ENCODE measurements at places on chromosomes 12 and 14.

GRCh38 chr14:75456069-75456996 is 28.5 kb downstream of the JDP2 start:
- DNase-seq: no peak

DNA sequence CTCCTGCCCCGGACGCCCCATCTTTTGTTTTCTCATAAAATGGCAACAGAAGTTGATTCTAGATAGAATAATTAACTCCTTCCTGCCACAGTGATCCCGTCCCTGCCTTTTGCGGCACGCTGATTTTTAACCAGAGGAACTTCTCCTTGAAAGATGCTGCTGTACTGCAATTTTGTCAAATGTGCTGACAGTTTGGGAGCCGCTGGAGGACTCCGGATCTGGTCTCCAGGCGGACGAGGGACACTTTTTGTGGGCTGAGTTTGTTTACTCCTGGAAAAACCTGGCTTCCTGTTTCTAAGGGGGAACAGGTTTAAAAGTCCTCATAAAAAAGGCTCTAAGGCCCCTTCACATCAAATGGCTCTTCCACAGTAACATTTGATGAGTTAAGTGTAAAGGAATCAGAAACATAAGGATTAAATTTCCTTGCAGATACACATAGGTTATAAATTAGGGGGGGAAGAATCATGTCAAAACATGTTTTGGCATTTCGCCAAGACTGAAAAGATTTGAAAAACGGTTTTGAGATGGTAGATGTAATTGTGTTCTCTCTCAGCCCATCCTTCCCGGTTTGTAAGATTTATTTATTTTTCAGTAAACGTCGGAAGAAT is 15.5 kb downstream of the FZD10 start:
- DNase-seq: no peak

DNA sequence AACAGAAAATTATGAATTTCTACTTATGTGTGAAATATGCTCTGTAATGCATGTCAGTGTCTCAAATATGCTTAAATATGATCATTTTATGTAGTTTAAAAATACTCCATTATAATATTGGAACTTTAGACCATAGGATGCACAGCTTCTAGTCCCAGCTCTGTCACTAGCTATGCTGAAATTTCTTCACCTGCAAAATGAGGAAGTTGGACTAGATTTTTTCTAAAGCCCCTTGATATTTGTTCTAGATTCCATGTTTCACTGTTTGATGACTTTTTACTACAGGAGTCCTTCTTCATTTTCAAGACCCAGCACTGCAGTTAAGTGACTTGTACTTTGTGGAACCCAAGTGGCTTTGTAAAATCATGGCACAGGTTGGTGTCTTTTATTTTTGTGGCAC is 90.1 kb downstream of the LRRK2 start:
- no peak for DNase-seq

DNA sequence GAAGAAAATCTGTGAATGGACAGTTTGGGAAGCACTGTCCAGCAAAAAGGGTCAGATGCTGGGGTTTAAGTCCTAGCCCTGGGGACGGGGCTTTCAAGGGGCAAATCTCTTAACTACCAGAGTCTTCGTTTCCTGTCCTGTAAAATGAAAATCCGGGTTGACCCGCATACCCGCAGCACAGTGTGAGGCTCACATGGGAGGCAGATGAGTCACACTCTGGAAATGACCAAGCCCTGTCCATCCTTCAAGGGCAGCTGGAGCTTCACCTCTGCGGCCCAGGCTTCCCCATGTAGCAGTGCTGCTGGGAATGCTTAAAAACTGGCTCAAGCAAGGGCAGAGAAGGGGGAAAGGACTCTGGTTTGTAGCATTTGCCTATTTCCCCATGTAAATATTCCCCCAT is 19.0 kb downstream of the FAM181A start:
- no peak for DNase-seq

- DNase-seq: no peak
Measured at GRCh38 chr14:53912021-53912420, 44.6 kb downstream of the BMP4 start.

DNA sequence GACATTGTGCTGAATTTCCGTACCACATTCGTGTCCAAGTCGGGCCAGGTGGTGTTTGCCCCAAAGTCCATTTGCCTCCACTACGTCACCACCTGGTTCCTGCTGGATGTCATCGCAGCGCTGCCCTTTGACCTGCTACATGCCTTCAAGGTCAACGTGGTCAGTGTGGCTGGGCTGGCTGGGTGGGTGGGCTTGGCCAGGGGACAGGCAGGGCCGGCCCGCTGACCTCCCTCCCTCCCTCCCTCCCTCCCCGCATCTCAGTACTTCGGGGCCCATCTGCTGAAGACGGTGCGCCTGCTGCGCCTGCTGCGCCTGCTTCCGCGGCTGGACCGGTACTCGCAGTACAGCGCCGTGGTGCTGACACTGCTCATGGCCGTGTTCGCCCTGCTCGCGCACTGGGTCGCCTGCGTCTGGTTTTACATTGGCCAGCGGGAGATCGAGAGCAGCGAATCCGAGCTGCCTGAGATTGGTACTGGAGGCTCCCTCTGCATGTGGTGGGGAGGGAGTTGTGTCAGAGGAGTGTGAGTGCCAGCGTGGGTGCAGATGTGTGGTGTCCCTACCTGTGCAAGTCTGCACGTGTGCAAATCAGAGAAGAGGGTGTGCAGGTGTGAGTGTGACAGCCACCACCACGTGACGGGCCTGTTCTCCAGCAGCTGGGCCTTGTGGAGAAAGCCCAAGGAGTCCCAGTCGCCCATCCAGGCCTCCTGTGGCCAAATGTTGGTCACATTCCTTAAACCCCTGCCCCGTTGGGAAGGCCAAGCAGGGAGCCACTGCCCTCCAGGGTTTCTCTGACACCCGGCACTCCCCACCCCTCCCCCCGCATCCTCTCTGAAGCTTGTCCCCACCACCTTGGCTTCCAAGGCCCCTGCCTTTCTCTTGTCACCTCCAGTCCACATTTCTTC is 5.3 kb downstream of the KCNH3 start:
- DNase-seq: no peak

DNA sequence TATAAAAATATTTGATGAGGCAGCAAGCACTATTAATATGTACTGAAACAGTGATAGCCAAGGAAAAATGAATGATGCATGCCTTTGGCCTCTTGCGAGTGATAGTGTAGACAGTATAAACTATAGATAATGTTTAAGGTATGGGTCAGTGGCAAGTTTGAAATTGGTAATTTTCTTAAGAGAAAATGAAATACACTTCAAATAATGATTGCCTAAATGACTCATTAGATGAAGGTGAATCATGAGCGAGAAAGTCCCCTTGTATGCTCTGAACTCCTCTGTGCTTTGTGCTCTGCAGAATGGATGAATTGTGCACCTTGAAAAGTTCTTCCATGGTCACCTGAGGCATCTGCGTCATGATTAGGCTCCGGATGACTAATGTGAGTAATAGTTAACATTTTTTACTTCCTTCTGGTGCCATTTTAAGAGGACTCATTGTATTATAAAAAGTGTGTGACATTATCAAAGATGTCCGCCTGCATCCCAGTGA is 84.9 kb upstream of the RTL1 start:
- DNase-seq: no peak

DNA sequence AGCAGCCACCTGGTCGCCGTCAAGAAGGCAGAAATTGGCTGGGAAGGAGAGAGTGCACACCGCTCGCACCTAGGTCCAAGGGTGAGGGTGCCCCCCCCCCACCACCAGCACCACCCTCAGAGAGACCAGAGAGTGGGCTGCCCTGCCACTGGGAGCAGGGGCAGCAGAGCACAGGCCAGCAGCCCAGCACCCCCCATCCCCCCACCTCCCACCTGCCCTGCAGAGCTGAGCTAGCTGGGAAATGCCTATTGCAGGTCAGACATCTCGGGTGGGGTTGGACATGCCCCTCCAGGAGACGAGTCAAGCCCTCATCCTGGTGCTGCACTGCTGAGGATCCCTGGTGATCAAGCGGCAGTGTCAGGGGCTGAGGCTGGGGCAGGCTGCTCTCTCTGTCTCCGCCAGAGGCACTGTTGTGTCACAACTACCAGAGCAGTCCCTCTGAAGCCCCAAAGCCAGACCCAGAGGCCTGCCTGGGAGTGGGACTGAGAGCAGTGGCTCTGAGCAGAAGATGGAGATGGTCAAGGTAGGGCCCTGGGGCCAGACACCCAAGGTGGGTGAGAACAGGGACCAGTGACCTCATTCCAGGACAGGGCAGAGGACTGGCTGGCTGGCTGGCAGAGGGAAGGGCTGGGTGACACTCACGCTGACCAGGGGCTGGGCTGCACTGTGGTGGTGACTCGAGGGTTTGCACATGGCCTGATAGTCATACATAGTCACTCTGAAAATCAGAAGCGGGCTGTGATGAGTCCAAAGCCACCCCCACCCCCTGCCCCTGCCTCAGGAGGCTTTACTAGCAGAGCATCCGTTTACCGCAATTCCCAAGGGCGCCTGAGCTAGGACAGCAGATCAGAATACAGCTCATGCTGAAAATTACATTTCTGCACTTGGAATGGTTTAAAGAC is 19.7 kb upstream of the LRTM2 start:
- DNase-seq: no peak

DNA sequence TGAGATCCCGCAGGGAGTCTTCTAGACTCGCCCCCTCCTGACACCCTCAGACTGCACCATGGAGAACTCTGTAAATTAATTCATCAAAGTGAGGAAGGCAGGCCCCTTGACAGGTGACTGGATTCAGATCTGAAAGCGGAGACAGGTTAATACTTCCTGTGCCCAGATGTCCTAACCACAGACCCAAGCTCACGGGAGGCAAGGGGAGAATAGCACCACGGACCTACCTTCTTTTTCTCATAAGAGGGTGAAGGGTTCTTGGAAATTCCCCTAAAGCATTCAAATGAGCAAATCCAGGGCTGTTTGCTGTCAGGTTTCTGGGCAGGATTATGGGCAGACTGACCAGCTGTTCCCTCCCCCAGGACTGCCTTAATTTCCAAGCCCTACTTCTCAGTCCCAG is 170.0 kb downstream of the ZFP36L1 start:
- DNase-seq: no peak

DNA sequence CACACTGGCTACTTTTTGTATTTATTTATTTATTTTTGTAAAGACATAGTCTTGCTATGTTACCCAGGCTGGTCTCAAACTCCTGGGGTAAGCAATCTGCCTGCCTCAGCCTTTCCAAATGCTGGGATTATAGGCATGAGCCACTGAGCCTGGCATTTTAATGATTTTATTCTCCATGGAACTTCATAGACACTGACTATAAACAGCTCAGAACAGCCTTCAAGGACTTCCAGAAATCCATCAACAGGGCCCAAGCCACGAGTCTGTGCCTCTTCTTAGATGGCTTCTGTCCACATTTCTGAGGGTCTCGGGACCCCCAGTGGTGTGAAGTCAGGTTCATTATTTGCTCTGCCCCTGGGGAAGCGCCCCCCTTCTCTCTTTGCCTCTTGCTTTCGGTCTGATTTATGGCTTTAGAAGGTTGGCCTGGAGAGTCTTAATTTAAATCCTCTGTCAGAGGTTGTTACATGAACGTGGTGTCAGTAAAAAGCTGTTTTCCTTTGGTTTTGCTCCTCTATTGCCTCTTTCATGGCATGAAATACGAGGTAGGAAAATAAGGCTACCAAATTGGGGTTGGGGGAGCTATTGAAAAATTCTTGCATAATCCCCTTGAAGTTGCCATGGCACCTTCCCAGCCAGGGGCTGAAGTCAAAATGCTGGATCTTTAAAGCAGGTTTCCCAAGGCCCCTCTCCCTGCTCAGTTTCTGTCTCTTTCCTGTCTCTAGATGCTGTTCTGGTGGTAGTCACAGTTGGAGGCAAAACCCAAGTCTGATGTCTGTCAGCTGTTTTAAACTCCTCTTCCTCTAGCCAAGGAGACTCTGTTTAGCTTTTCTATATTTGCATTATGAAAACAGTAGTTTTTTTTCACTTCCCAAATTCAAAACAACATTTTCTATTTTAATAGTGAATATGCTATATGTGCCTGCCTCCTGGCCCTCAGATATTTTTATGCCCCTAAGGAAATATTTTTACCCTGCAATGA is 129.4 kb downstream of the SMOC1 start:
- no peak for DNase-seq

DNA sequence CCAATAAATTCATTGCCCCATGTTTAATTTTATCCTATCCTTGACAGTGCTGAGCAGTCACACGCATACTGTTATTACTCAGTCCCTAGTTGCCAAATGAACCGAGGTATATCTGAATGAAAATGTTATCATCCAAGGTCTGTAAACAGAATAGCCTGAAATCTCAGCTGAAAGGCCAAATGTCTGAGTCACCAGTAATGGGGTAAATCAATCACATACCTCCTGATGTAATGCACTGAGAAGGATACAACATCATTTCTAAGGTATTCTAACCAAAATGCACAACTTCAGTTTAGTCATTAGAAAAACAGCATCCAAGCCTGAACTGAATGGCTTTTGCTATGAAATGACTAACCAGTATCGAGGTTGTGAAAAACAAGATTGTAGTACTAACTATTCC is 228.6 kb downstream of the DPF3 start:
- no peak for DNase-seq
